A549 treated with CpdA at 1 μM for 4 hours (cell line): ENCODE measurements at places on chromosomes 4 and X. TPM values are rescaled to one million over a fixed set of nuclear protein-coding genes. Genes with fewer than 3 reads are reported as not detected.

TNIP3 gene
- total RNA-seq, result 0.23 to 0.72 TPM (median 0.56 TPM) in 5 replicates

HS3ST1 gene
- total RNA-seq, result 0.12 to 1.1 TPM (median 0.16 TPM) in 5 replicates

STAP1 gene
- total RNA-seq, result not detected in 5 replicates

GPM6B gene
- total RNA-seq, result 0.05 TPM in 1 of 5 replicates, not detected in the others

NKX6-1 gene
- total RNA-seq, result 0.42 to 0.77 TPM (median 0.50 TPM) in 5 replicates
